ENCODE measurements at places on chromosomes 12 and 14. TPM values are rescaled to one million over a fixed set of nuclear protein-coding genes. Genes with fewer than 3 reads are reported as not detected.

DNA sequence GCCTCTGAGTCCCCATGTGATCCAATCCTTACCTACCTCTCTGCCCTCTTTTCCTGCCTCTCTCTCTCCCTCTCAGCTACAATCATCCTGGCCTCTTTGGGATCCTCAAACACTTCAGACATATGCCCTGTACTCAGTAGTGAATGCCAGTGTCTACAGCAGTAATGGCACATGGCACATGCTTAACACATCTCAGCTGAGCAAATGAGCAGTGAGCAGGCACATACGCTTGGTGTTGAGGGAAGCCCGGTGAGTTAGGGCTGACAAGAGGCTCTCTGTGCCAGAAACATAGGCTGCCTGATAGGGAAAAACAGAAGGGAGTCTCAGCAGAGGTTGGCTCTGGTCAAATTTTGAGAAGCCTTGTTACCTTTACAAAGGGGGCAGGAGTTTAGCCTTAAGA lies 409.1 kb downstream of the TMEM132D start:
- no peaks in the 10 kb centered on the region for H3K4me1 ChIP-seq
- no peaks in the 10 kb centered on the region for H3K27me3 ChIP-seq
- H3K36me3 ChIP-seq, result no peaks in the 10 kb centered on the region
- no peak for DNase-seq

Gene KLHDC1
- 5.6 TPM for total RNA-seq

Gene OR6C76
- not detected for total RNA-seq

Gene SMIM41
- total RNA-seq, result not detected

- no peaks in the 10 kb centered on the region for H3K27me3 ChIP-seq
- DNase-seq, result no peak
- no peak overlapping the region for H3K27ac ChIP-seq
These were observed 285.3 kb downstream of the ZFP36L1 start for GRCh38 chr14:68507544-68508081.

Gene MIPOL1
- not detected for total RNA-seq

GRCh38 chr14:75425446-75425845 lies 2.4 kb upstream of the JDP2 start:
- H3K4me3 ChIP-seq, result no peak overlapping the region
- DNase-seq, result no peak
- no peaks in the 10 kb centered on the region for H3K36me3 ChIP-seq
- peaks cover 23% of the 10 kb centered on the region for H3K27me3 ChIP-seq
- no peak overlapping the region for H3K27ac ChIP-seq
- peaks cover 15% of the 10 kb centered on the region for H3K4me1 ChIP-seq

Gene KRT72
- 0.65 TPM for total RNA-seq

DNA sequence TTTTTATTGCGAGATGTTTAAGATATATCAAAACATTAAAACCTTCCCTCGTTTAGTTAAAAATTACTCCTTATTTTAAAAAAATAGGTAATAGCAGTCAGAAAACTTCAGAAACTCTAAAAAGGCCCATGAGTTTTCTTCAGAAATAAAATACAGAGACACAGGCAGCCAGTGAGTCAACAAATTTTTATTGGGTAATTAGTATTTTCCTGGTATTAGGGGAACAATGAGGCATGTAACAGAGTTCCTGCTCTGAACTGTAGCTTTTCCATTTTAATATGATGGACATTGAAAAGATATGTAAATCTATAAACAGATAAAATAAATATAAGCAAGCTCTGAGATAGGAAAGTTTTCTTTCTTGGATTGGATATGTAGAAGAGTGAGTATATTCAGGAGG lies 399 bp upstream of the ZNF705A start:
- H3K4me3 ChIP-seq, result no peak overlapping the region
- peaks cover 55% of the 10 kb centered on the region for H3K27me3 ChIP-seq
- H3K27ac ChIP-seq, result no peak overlapping the region
- peaks cover 15% of the 10 kb centered on the region for H3K4me1 ChIP-seq
- no peak for DNase-seq

- no peaks in the 10 kb centered on the region for H3K4me1 ChIP-seq
- no peak overlapping the region for H3K27ac ChIP-seq
These were observed 144.7 kb upstream of the CPSF6 start for GRCh38 chr12:69094606-69095216.

- no peak for DNase-seq
- no peak overlapping the region for H3K4me3 ChIP-seq
- H3K4me1 ChIP-seq, result peaks cover 37% of the 10 kb centered on the region
- H3K36me3 ChIP-seq, result no peaks in the 10 kb centered on the region
These were observed 74.1 kb upstream of the KRAS start for GRCh38 chr12:25324861-25325260.

Gene CD163
- total RNA-seq, result 5.3 TPM

DNA sequence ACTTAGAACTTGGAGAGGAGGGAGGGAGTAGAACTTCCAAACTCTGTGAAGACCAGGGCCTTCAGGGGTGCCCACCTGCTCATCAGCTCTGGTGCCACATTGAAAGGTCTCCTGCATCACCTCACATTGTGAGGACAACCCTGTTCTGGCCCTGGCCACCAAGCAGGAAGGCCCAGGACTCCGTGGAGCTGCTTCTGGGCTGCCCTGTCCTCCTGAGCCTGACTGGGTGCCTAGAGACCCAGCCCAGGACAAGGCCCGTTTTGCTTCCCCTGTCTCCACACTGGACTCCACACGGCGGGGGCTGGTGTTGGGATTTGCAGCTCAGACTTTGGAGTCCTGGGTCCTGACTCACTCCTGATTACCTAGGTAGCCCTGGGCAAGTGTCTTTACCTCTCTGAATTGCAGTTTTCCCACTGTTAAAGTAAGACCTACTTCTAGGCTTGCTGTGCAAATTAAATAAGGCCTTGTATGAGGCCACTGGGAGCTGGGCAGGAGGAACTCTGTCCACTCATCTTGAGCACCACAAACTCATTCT lies 12.5 kb upstream of the KRT82 start:
- no peaks in the 10 kb centered on the region for H3K4me1 ChIP-seq
- H3K27me3 ChIP-seq, result peaks cover 8% of the 10 kb centered on the region
- no peaks in the 10 kb centered on the region for H3K36me3 ChIP-seq

Gene NFE2
- not detected for total RNA-seq

DNA sequence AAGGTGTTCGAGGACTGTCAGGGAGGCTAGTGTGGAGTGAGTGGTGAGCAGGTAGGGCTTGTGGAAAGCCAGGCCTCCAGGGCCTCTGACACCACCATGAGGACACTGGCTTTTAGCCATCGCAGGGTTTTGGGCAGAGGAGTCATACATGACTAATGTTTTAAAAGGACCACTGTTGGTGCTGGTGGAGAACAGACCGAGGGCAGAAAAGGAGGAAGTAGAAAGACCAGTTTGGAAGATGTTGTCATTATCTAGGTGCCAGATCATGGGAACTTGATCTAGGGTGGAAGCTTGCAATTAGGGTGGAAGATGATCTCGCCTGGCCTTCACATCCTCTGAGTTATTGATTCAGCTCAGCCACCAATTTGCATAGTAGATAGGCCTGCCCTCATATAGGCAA lies 144.2 kb downstream of the C12orf75 start:
- H3K4me3 ChIP-seq, result no peak overlapping the region
- peaks cover 7% of the 10 kb centered on the region for H3K27me3 ChIP-seq
- H3K4me1 ChIP-seq, result peaks cover 2% of the 10 kb centered on the region
- H3K27ac ChIP-seq, result no peak overlapping the region
- H3K36me3 ChIP-seq, result no peaks in the 10 kb centered on the region

Data from activated naive CD8-positive, alpha-beta T cell treated with anti-CD3 and anti-CD28 coated beads, Interleukin-2, amount 10 ng/mL, durations not matched to agents 7 days and 5 days (primary cell).